ENCODE measurements at places on chromosomes 2 and 18. TPM values are rescaled to one million over a fixed set of nuclear protein-coding genes. Genes with fewer than 3 reads are reported as not detected.

Gene KCNIP3
- 7.3 TPM for total RNA-seq

Gene B4GALT6
- 16.5 TPM for total RNA-seq

Gene SGPP2
- total RNA-seq = 2.1 TPM

Gene FBXO36
- 3.4 TPM for total RNA-seq

Gene SKOR2
- total RNA-seq = 6.7 TPM

Gene GPR55
- total RNA-seq = not detected

Gene NEUROD1
- 65.5 TPM for total RNA-seq

Gene PER2
- total RNA-seq = 3.8 TPM

Gene GBX2
- total RNA-seq = 1.2 TPM

Gene C2orf78
- total RNA-seq = not detected

Gene DUSP19
- total RNA-seq = 1.6 TPM

Gene ITGB6
- not detected for total RNA-seq

Gene REG1A
- total RNA-seq = 1.1 TPM

GRCh38 chr2:207202645-207203044 lies 36.9 kb upstream of the KLF7 start:
- no peak for DNase-seq

GRCh38 chr18:28125051-28125450 lies 51.9 kb downstream of the CDH2 start:
- DNase-seq = no peak

GRCh38 chr2:219726916-219727315 lies 99.5 kb downstream of the SLC4A3 start:
- DNase-seq = no peak

DNA sequence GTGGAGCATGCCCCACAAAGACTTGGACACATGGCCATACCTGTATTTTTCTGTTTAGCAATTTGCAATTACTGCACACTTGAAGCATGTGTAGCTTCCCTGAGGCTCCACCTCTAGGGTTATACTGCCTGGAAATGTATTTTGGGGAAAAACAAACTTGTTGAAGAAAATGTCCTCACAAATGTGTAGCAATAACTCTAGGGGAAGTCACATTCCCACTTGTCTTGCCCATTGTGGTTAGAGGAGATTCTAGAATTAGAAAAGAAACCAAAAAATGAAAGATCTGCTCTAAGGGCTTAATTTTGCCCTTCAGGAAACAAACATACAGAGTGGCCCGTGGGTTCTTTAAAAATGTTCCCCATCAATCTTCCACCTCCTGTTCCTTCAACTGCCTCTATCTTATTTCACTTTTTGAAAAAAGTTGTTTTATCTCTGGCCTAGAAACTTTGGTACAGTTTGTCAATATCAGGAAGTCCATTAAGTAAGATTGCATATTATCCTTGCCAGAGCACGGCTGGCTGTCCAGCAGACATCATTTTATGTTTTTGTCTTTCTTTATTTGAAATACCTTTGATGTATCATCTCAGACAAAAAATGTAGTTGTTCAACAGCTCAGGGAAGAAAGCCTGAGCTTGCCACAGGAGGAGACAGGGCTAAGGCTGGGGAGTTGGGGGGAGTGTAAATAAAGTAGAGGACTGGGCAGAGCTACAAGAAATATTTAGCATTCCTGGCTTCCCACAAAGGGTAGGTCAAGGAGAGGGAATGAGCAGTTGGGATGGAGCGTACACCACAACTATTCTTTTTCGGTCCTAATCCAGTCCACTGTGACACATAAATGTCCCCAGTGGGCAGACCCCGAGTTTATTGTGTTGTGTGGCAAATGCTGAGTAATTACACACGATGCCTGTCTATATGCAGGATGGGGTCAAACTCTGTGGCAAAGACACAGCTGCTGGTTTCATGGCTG lies 96.8 kb upstream of the CDC42EP3 start:
- DNase-seq = no peak

DNA sequence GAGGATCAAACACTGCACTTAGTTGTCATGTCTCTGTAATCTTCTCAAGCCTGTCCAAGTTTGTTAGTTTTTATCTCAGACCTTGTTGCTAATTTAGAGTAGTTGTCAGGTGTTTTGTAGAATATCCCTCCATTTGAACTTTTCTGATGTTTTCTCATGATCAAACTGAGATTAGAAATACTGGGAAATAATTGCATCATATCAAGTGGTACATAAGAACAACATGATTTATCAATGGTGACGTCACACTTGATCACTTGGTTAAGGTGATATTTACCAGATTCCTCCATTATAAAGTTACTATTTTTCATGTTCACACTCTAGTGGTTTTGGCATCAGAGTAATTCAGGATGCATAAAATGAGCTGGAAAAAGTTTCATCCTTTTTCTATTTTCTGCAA lies 1182.4 kb upstream of the ZEB2 start:
- no peak for DNase-seq

GRCh38 chr2:55014962-55015939 lies 35.0 kb downstream of the RTN4 start:
- peak; percentile 24 for DNase-seq

GRCh38 chr2:1758774-1759610 lies 14.7 kb upstream of the PXDN start:
- no peak for DNase-seq

- DNase-seq = no peak
Measured at GRCh38 chr18:48548011-48548771, 9.4 kb downstream of the CTIF start.

- no peak for DNase-seq
Measured at GRCh38 chr18:76721207-76721996, 101.0 kb upstream of the ZNF236 start.

DNA sequence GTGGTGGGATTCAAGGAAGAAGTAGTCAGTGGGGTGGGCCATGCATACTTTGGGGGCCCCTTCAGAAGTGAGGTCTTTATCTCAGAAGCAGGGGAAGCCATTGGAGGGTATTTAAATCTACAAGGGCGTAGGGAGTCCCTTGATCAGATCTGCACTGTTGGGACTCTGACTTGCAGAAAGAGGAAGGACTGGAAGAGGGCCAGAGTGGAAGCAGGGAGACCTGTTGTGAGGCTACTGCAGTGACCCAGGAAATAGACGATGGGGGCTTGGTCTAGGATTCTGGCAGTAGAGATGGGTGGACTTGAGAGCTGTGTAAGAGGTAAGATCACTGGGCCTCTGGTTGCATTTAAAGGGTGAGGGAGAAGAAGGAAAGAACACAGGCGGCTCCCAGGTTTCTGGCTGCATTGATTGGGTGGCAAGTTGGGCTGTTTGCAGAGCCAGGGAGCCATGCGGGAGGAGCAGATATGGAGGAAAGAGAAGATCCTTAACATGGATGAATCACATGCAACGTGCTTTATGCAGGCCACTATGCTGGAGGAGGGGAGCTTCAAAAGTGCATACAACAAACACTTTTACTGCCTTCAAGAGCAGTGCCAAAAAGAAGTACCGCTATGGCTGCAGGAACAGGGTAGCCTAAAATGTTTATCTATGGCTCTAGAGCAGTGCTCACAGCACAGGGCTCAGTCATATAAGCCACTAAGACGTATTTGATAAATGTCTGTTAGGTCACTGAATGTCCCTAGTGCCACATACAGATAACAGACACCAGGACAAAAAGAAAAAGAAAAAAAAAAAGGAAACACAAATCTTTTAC lies 2.3 kb downstream of the SFXN5 start:
- no peak for DNase-seq

DNA sequence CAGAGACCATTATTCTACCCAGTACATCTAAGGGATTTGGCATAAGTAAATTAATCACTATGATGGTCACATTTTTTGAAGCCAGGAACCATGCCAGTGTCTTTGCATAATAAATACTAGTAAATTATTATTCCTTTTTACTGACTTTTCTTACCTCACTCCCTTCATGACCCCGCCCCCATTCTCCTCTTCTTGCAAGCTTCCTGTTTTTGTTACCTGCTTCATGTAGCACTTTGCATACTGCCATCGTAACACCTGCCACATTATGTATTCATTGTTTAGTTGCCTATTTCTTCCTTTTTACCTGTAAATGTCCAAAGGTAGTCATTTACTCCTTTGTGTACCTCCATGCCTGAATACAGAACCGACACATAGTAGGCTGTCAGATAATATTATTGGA lies 309.5 kb downstream of the KIAA1328 start:
- no peak for DNase-seq

DNA sequence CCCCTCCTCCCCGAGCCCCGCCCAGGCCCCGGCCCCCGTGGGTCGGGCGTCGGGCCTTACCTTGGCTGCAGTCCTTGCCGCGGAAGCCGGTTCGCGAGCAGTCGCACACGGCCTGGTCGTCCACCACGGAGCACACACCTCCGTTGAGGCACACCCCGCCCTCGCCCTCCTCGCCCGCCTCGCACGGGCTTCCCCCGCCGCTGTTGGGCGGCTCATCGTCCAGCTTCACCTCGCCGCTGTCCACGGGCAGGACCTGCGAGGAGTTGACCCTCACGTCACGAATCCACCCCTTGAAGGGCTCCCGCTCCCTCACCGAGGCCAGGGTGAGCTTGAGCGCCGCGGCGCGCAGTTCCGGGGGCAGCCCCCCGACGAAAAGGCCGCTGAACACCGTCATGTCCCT lies 4.5 kb downstream of the NRXN1 start:
- no peak for DNase-seq

- no peak for DNase-seq
Measured at GRCh38 chr18:57389271-57389670, 36.9 kb downstream of the ST8SIA3 start.

GRCh38 chr18:59690186-59690982 lies 6.8 kb downstream of the CCBE1 start:
- DNase-seq = no peak

GRCh38 chr2:129354631-129355030 lies 624.8 kb upstream of the RAB6C start:
- no peak for DNase-seq

DNA sequence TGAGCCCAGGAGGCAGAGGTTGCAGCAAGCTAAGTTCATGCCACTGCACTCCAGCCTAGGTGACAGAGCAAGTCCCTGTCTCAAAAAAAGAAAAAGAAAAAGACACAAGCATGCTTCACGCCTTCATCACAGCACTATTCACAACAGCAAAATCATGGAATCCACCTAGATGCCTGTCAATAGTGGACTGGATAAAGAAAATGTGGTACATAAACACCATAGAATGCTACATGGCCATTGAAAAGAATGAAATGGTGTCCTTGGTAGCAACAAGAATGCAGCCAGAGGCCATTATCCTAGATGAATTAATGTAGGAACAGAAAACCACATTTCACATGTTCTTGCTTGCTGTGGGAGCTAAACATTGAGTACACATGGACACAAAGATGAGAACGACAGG lies 392.6 kb downstream of the EIPR1 start:
- DNase-seq = no peak

DNA sequence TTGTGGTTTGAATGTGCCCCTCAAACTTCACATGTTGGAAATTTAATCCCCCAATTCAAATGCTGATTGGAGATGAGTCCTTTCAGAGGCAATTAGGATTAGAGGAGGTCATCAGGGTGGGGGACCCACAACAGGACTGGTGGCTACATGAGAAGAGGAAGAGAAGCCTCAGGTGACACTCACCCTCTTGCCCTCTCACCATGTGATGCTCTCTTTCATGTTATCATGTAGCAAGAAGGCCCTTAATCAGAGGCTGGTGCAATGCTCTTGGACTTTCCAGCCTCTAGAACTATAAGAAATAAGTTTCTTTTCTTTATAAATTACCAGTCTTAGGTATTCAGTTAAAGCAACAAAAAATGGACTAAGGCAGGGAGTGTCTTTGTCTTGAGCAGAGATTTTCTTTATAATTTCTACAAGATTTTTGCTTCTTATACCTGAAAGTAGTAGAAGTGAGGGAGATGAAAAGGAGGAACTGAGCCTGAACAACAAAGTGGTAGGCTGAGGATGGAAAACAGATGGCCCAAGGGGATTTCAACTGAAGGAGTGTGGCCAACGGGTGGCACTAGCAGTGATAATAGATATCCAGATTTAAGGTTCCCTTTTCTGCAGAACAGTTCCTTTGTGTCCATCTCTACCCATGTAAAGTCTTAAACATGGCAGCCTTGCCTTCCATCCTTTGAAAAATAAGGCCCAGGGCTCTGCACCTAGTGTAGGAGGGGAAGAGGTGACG lies 49.2 kb upstream of the TGIF1 start:
- DNase-seq = no peak

- DNase-seq = no peak
Measured at GRCh38 chr2:101827246-101827645, 129.7 kb downstream of the MAP4K4 start.

- no peak for DNase-seq
Measured at GRCh38 chr2:235358981-235359471, 134.8 kb upstream of the AGAP1 start.

DNA sequence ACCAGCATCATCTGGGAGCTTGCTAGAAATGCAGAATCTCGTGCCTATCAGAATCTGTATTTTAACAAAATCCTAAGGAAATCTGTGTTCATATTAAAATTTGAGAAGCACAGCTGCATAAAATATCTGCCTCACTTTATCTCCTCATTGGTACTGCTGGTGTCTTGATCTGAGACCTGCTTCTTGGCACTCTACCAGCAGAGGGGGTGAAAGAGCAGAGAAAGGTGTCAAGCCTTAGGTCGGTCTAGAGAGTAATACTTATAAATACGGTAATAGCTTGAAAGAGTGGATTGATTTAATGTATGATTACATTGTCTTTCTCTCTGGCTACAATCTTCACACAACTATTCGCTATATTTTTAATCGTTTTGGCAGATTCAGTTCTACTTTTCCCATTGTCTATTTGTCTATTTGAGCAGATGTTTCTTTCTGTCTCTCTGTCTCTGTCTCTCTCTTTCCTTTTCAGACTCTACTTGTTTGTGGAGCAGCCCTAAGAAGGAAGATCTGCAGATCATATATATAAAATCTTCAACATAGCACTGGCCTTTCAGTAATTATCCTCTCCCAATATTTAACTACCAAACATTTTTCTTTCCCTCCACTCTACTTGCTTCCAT lies 1.7 kb upstream of the GCG start:
- peak; percentile 72 for DNase-seq

DNA sequence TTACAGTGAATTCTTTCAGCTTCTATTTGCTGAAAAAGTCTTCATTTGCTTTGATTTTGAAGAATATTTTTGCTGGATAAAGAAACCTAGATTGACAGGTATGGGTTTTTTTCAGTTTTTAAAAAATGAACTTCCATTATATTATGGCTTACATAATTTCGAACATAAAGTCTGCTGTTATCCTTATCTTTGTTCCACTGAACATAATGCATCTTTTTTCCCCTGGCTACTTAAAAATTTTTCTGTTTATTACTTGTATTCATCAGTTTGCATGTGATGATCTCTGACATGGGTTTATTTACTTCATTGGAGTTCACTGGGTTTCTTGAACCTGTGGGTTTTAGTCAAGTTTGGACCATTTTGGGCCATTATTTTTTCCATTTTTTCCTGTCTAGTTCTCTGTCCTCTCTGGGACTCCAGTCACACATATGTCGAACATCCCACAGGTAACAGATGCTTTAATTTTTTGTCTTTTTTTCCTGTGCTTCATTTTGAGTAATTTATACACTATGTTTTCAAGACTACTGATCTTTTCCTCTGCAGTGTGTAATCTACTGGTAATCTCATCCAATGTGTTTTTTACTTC lies 33.1 kb downstream of the SEC11C start:
- no peak for DNase-seq

GRCh38 chr2:151681051-151681450 lies 53.2 kb downstream of the NEB start:
- DNase-seq = no peak

All from glutamatergic neuron (in vitro differentiated cells).